8988T (cell line): ENCODE measurements at places on chromosomes 7 and 10.

DNA sequence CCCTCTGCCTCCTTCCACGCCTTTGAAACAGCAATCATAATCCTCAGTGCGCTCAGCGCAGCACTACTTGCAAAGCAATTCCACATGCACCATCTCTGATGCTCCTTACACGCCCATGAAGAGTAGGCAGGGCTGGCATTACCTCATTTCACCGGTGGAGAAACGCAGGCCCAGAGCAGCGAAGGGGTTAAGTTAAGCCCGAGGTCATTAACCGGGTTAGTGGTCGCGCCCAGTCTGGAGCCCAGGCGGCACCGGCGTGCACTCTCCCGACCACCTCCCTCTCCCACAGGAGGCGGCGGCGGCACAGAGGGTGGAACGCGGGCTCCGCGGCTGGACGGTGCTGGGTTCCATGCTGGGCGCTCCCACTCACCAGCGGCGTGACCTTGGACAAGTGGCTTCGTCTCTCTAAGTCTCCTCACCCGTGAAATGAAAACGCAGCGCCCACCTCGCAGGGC, 515 bp downstream of the FASTK start:
- DNase-seq: no peak

GRCh38 chr10:63528084-63528744, 7.0 kb downstream of the REEP3 start:
- DNase-seq: no peak

- DNase-seq: no peak
These were observed 185.6 kb downstream of the PAXIP1 start for GRCh38 chr7:154817224-154817896.

DNA sequence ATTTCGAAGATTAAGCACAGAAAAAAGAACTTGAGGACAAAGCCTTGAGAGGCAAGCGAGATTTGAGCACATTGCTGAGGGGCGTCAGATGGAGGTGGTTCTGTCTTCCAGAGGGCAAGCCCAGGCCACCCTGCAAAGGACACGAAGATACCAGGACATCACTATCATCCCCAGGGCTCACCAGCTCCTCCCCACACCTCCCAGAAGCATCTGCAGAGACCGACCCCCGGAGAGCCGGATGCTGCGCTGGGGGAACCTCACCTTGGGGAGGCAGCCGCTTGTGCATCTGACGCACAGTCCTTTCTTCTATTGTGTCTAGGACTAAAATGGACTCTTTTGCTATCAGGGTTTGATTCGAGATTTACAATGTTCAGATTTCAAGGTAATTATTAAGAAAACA, 259.7 kb downstream of the DNAJB6 start:
- no peak for DNase-seq

GRCh38 chr10:32980242-32980557, 22.2 kb upstream of the ITGB1 start:
- DNase-seq: no peak

- no peak for DNase-seq
These were observed 30.5 kb downstream of the LRMDA start for GRCh38 chr10:75461672-75462649.

DNA sequence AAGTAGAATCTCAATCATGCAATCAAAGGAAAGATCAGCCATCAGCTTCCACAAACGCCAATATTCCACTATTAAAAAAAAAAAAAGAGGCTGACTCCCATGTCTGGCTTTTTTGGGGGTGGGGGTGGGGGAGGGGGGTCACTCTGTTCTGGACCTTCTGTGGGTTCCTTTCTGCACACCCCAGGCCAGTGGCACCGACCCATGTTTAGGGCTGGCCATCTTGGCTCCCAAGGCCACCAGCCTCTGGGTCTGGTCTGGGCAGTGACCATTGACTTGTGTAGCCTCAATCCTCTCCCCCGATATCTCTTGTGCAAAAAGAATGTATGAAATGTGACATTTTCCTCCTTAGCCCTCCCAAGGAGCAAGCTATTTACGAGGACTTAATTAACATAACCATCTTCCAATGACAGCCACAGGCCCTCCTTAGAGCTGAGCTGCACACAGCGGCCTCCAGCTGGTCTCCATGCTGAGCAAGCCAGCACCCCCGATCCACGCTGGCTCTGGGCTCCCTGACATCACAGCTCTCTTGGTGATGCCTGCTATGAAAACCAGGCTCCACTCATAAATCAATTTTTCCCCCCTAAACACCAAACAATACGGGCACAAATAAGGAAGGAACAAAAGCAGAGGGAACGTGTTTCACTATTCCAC, 100.1 kb downstream of the ZRANB1 start:
- no peak for DNase-seq

DNA sequence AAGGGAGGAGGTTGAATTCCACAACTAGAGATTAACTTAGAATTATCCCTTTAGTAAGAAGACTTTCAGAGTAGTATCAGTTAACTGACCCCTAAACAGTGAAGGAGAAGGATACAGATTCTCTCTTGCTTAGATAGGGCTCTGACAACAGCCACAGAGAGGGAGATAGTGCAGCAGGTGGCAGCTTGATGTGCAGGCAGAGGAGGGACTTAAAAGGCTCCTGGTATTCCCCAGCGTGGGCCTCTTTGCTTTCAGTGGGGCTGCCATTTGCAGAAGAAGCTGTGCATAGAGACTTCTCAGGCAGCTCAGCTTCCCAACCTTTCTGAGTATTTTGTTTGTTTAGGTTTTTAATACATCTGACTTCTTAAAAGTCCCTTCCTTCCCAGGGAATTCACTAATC, 16.0 kb downstream of the FZD1 start:
- no peak for DNase-seq

DNA sequence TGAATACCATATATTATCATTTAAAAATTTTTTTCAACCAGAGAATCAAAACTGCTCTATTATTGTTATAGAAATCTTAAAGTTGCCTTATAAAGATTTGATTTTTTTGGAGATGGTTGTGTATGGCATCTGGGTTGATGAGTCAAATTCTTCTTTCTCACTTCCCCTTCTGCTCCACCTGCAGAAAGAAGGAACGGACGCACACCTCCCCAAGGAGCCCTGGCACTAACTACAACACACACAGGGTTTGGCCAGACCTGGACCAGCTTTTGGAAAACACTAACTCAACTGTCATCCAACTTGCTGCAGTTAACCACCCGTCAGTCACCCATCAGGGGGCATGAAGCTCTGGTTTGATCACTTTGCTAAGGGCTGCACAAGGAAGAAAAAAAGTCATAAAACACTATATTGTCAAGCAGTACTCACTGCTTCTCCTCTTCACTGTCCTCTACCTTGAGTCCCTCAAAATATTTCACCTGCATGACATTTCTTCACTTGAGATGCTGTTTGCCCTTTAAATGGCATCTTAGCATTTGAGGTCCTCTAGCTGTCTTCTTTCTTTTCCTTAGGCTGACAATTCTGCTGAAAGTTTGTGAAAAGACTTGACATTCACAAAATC, 266.7 kb upstream of the PHF14 start:
- no peak for DNase-seq

GRCh38 chr10:57593983-57594573, 673.6 kb downstream of the IPMK start:
- DNase-seq: no peak

GRCh38 chr10:97673736-97674525, 13.1 kb downstream of the AVPI1 start:
- DNase-seq: no peak

- DNase-seq: no peak
These were observed 290.7 kb upstream of the TMEM229A start for GRCh38 chr7:124323597-124323996.

DNA sequence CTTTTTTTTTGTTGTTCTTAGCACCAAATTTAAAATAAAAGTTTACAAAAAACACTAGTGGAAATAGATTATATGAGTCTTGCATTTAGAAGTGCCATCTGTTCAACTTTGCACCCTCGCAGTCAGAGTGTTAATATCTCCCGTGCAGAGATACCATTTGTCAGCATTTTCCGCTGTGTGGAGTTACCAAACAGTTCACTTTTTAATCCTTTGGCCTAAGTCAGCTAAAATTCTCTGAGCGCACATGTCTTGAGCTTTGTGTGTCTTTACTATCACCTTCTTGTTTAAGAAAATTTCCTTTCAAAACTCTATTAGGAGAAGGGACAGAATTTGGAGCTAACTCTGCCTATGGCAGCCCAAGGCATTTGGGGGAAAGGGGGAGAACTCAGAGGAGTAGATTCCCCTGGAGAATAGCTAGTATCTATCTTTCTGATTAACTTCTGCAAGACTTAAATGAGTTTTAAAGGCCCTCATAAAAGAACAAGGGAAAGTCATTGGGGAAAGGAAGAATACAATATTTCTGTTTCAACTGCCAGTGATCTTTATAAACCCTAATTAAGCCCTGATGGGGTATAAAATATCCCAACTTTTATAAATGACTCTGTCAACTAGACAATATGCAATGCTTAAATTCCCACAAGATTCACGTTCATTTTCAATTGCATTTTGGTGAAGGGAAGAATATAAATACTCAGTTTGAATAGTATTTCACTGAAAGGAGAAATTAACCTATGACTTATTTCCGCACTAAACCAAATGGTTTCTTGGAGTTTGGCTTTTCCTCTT, 114.9 kb upstream of the RAB11FIP2 start:
- no peak for DNase-seq

DNA sequence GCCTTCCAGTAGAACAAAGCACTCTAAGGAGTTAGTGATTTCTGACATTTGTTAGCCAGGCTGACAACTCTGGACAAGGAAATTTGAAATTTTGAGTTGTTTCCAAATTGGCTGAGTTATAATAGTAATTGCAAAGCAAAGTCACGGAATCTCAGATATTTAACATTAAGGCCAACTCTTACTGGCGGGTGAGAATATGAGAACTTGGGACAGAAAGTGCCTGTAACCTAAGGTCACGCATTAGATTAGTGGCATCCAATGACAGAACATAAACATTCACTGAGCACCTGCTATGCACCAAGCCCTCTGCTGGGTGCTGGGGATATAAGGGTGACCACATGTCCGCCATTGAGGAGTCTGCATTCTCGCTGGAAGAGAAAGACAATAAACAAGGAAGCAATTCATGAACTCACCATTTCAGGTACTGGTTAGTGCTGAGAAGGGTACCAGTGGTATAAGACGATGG, 45.5 kb upstream of the CHST15 start:
- DNase-seq: no peak

GRCh38 chr7:30900053-30900452, 11.6 kb upstream of the AQP1 start:
- no peak for DNase-seq

- DNase-seq: no peak
These were observed 42.1 kb upstream of the IKZF1 start for GRCh38 chr7:50262446-50262845.

DNA sequence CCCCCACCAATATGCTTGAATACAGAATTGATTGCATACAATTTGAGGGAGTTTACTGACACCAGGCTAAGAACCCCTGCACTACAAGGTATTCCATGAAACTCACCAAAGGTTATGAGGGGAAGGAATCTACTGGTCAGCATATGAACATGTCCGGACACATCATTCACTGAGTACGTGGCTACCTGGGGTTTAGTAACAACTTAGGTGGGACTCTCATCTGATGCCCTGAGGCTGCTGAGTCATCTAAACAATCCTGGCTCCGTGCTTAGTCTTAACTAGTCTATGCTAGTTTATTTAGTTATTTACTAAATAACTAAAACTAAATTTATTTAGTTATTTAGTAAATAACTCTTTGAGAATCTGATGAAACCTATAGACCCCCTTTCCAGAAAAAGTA, 11.3 kb downstream of the PI4K2A start:
- peak; percentile 57 for DNase-seq

DNA sequence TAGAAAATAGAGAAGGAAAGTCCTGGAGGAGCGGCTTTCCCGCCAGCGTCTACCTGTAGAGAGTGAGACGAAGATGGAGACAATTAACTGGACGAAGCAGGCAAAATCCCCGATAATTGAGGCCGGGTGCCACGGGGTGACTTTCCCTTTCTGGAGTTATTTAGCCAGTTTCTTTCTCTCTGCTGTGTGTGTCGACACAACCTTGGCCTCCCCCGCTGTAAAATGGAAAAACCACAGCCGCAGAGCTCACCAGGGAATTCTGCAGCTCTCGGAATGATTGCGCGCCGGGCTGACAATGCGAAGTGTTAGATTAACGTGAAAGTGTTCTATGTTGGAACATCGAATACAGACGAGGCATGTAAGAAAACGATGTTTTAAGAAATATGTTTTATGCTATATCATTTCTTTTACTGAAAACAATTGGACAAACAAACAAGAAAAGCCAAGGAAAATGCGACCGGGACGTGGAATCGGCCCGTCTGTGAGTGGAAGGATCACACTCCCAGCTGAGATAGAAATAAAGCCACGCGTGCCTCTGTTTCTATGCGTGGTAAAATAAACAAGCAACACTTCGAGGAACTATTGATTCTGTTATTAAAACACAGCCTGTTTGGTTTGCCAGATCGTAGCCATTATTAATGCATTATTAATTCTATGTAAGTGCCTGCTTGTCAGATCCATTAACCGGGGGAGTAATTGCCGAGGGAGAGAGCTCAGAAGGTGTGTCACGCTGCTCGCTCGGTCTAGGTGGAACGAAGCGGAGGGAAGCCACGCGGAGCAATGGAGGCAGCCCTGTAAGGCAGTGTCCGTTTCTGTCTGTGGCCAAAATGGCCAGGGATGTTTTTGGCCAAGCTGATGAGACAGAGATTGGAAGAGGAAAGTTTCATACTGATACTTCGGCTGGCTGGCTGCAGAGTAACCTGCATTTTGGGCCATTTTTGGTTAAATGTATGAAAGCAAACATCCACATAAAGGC, 129.4 kb downstream of the DNAJB6 start:
- DNase-seq: no peak

- DNase-seq: no peak
These were observed 13.7 kb downstream of the CALML3 start for GRCh38 chr10:5538446-5538845.

DNA sequence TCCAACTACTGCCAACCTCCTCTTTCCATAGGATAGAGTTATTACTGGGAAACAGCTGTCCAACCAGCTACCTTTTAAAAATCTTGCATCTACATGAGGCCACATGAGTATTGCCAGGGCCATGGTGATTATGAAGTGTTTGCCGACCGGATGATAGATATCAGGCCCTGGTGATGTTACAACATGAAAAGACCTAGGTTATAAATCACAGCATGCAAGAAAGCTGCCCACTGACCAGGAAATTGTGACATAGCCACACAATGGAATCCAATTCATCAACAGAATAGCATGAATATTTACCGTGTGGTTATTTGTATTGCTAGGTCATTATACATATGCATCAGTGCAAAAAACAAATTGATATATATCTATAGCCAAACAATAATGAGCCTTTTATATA, 517.0 kb downstream of the INHBA start:
- DNase-seq: no peak
